ENCODE measurements at places on chromosomes 5 and 9.

GRCh38 chr9:115403753-115404152 lies 285.8 kb upstream of the TNC start:
- no peak for DNase-seq

DNA sequence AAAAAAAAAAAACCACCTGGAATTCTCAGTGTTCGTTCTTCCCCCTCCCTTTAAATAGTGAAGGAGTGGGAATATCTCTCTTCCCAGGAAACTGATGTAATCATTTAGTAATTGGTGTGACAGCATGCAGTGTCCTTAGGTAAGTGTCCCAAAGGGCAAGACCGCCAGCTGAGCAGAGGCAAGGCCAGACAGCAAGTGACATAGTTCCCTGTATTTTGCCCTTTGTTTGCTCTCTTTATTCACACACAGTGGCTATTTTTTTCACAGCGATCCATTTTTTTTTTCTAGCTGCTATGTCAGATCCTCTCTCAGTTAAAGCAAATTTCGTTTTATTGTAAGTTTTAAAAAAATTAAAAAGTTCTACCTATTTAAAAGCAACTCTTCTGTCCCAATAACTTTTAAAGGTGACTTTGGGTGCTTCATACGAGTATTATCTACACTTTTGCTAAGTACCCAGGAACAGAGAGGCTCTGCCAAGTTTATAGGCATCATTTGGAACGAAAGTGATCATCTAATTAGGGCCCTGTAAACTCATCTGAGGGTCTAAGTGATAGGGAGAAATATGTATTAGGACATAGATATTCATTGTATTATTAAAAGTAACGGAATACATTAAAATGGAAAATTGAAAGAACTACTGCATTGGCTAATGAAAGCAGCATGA lies 98.2 kb upstream of the ALDH1A1 start:
- DNase-seq = no peak

- no peak for DNase-seq
Observed at GRCh38 chr9:89701221-89701798, 96.5 kb downstream of the GADD45G start.

GRCh38 chr5:539469-540070 lies 15.3 kb upstream of the SLC9A3 start:
- peak; percentile 58 for DNase-seq

- no peak for DNase-seq
Observed at GRCh38 chr5:143534761-143535154, 131.3 kb upstream of the NR3C1 start.

DNA sequence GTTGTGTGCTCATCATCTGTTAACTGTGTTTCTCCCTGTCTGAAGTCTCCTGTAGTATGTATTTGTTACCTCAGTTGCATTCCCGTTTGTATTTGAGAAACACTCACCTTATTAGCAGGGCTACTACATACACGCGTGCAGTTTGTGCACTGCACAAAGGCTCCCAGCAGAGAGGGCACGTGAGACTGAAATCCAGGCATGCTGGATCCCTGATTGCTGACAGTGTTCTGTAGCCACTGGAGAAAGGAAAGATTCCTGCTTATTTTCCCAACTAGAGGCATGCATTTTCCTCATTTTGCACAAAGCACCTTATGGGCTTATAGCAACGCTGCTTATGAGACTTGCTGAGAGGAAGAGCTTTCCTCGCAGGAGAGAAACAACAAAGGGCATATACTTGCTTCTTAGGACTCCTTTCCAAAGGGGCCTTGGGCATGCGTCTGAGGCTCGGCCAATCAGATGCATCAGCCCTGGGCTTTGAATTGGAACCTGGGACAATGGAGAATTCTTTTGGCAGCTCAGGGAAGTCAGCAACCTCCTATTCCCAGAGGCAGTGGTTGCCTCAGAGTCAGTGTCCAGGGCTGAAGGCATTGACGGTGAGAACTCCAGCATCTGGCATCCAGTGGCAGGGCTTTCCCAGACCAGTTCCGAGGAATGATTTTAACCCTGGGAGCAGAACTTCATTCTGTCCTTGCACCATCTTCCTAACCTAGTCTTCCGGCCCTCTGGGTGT lies 9.9 kb upstream of the MEGF10 start:
- DNase-seq = no peak

DNA sequence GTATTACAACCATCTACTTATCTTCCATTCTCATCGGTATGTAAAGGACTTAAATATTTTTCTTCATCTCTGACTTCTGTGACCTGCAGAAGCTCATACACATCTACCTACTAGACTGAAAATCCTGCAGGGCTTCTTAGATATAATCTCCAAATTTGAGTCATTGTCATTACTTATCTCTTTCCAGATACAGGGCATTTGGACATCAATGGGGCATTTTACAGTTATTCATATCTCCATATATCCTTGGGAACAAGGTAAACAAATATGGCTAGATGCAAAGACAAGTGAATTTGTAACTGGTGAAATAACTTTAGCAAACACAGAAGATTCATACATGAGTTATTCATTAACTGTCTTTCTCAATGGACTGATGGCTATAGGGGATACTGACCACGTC lies 37.7 kb upstream of the IL7R start:
- no peak for DNase-seq

DNA sequence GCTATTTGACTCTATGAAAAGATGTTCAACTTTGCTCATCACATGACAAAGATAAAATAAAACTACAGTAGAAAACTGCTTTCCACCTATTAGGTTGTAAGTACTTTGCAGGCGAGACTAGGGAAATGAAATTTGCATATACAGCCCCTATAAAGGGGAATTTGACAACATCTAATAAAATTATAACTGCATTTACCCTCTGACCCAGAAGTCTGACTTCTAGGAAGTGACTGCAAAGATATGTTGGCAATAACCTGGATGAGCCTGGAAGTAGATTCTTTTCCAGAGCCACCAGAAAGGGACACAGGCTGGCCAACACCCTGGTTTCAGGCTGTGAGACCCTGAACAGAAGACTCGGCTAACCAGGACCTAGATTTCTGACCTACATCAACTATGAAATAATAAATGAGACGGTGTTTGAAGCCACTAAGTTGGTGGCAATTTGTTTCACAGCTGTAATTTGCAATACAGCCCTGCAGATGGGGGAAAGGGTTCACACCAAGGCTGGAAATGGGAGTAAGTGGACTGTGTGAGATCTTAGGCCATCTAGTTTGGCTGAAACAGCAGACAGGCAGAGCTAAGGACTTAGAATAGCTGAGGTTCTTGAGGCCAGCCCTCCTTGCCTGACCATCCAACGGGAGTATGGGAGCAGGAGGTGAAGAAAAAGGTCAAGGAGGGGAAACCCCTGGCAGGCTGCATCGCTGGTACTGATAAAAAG lies 106.6 kb downstream of the SIL1 start:
- DNase-seq = no peak

- no peak for DNase-seq
Observed at GRCh38 chr5:153807801-153808200, 230.9 kb downstream of the FAM114A2 start.

DNA sequence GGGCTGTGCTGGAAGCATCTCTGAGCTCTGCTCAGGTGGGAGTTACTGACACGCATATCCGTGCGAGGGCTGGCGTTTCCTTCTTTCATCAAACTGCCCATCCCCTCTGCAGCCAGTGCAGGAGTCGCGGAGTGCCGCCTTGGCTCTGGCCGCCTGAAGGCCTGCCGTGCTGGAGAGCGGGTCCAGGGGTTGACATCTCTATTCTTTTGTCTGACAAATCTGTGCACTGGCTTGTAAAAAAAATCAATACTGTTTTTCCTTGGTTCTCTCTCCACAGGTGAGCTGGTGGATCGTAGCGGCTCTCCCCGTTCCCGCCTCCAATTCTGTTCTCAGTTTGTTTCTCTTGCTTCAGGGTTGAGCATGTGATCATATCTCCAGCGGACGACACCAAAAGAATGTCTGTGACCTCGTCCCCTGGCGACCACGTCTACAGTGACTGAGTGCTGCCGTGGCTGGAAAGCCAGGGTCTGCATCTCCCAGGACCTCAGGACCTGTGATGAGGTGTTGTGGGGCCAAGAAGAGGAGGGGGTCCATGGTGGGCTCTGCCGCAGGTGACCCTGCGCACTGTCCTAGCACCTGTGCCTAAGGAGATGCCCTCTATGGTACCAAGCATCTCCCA lies 214.3 kb upstream of the IRX4 start:
- DNase-seq = no peak

- peak; percentile 61 for DNase-seq
Observed at GRCh38 chr5:132013711-132014110, 2.3 kb upstream of the ACSL6 start.

- no peak for DNase-seq
Observed at GRCh38 chr5:122264610-122265009, 47.4 kb upstream of the SNCAIP start.

DNA sequence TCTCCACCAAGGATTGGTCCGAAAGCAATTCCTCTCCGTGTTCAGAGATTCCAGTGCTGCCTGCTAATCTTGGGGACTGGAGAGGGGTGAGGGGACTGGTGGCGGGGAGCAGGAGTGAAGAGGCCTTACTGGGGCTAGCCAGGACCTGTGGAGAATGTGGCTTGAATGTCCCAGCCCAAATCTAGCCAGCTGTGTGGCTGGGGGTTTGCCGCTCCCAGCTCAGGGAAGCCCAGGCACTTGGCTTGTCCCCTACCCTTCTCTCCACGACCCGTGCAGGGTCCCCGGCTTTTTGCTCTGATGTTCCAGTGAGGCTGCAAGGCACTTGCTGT lies 2.4 kb downstream of the N4BP3 start:
- no peak for DNase-seq

- DNase-seq = no peak
Observed at GRCh38 chr5:72314571-72315172, 5.4 kb downstream of the MRPS27 start.

- peak; percentile 49 for DNase-seq
Observed at GRCh38 chr9:131589993-131590392, 44.7 kb downstream of the PRRT1B start.

DNA sequence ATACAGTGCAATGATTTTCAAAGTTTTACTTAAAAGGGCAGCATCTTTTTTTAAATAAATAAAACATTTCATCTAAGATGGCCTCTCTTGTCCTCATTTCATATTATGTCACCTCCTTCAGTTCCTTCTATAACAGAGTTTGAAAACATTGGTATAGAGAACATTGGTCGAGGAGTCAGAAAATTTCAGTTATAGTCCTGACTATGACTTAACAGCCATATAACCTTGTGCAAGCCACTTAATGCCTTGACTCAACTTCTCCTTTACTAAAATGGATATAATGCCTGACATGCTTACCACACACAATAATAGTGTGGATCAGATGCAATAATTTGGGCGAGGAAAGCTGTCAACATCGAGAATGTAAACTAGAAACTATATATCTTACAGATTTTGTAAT lies 22.6 kb downstream of the SSBP2 start:
- no peak for DNase-seq

GRCh38 chr9:137464291-137464999 lies 5.3 kb upstream of the NSMF start:
- peak; percentile 77 for DNase-seq

- DNase-seq = no peak
Observed at GRCh38 chr9:129987047-129987446, 55.9 kb downstream of the FNBP1 start.

DNA sequence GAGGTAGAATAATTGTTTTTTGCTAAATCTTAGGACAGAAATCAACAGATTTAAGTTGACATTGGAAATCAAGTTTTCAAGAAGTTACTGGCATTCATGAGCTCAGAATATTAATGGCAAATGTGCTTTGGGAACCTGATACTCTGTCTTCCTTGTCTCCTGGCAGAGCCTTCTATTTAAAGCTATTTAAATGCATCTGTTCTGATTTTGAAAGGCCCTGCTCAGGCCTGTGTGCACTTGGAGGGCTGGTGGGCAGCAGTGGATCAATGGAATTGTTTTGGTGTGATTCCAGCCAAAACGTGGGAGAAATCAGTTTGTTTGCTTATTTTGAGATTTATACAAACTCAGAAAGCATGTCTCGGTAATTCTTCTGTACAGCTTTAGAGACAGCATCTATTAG lies 38.5 kb downstream of the FBXL7 start:
- DNase-seq = no peak

- no peak for DNase-seq
Observed at GRCh38 chr5:101796427-101796826, 499.7 kb downstream of the SLCO4C1 start.

- DNase-seq = no peak
Observed at GRCh38 chr5:43245724-43246385, 53.8 kb downstream of the NIM1K start.

GRCh38 chr9:119159386-119159785 lies 209.8 kb downstream of the BRINP1 start:
- DNase-seq = no peak

DNA sequence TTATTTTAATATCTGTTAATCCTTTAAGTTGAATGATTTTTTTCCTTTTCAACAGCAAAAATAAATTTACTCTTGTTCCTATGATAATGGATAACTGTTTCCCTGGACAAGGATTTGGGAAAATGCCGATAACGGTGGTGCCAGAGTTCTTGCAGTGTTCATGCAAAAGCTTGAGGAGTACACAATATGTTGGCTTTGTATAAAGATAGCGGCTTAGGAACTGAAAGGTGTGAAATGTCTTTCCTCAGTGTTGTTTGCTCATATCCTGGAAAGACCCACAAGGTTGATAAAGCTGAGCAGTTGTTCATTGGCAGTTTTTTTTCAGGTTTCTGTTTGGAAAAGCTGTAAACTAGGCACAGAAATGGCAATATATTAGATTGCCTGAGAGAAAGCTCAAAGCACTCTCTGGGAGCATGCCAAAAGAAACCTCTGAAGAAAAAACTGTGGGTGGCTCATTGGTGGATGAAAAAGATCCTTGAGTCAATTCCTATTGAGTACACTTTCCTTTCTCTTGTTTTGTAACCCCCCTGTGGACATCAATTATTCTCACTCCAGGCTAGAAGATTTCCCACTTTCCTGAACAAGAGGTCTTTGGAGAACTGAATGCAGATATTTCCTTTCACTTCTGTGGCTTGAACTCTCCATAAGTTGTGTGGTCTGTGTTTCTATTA lies 117.2 kb upstream of the RGMB start:
- DNase-seq = no peak

- no peak for DNase-seq
Observed at GRCh38 chr9:73039271-73040263, 86.7 kb upstream of the ALDH1A1 start.
